ENCODE measurements at places on chromosomes 11 and 22. TPM values are rescaled to one million over a fixed set of nuclear protein-coding genes. Genes with fewer than 3 reads are reported as not detected.

The DYNC2H1 gene
- total RNA-seq: 56.0 TPM

The TSSC4 gene
- total RNA-seq: 42.6 TPM

The MS4A1 gene
- total RNA-seq: not detected

The OR51B5 gene
- total RNA-seq: 0.40 TPM

The NXPE4 gene
- not detected for total RNA-seq

The MRGPRX4 gene
- total RNA-seq: not detected

The PHLDB1 gene
- total RNA-seq: 117 TPM

The SNX32 gene
- total RNA-seq: 0.37 TPM

The MLC1 gene
- 2.2 TPM for total RNA-seq

The ANKRD49 gene
- total RNA-seq: 9.5 TPM

The CALCB gene
- total RNA-seq: not detected

The PRR5 gene
- 0.44 TPM for total RNA-seq

The NADSYN1 gene
- 57.0 TPM for total RNA-seq

The ANO5 gene
- total RNA-seq: 2.3 TPM

The FAM111A gene
- 52.8 TPM for total RNA-seq

The GAS2 gene
- total RNA-seq: 2.0 TPM

The KRTAP5-1 gene
- not detected for total RNA-seq

The SYT12 gene
- 1.6 TPM for total RNA-seq

The DRD2 gene
- total RNA-seq: not detected

The TBX1 gene
- total RNA-seq: 0.13 TPM

The TCN1 gene
- under 0.01 TPM for total RNA-seq

The POTEH gene
- not detected for total RNA-seq

The APOL5 gene
- total RNA-seq: not detected

The CYB5R2 gene
- 4.6 TPM for total RNA-seq

The GLB1L3 gene
- total RNA-seq: not detected

The WBP2NL gene
- 0.37 TPM for total RNA-seq

The TIGD3 gene
- not detected for total RNA-seq

The FAM83F gene
- total RNA-seq: not detected

The BATF2 gene
- total RNA-seq: 0.26 TPM

The SNX19 gene
- 74.0 TPM for total RNA-seq

The TRIM51 gene
- not detected for total RNA-seq

The SCGB1D2 gene
- total RNA-seq: not detected

The OR52E8 gene
- not detected for total RNA-seq

The THY1 gene
- total RNA-seq: 24.7 TPM

The DCDC1 gene
- total RNA-seq: under 0.01 TPM

The NLRP10 gene
- total RNA-seq: 0.75 TPM

The OR8D4 gene
- not detected for total RNA-seq

The XKR3 gene
- total RNA-seq: 0.06 TPM

The SYCE3 gene
- total RNA-seq: not detected

The ZPR1 gene
- total RNA-seq: 32.8 TPM

The VPREB1 gene
- not detected for total RNA-seq

The ZNF202 gene
- total RNA-seq: 5.0 TPM

The LMNTD2 gene
- total RNA-seq: 0.19 TPM

The TSPAN18 gene
- 0.92 TPM for total RNA-seq

The SULT4A1 gene
- 0.26 TPM for total RNA-seq

The SAA2 gene
- not detected for total RNA-seq

The DCHS1 gene
- 5.4 TPM for total RNA-seq

The CARS1 gene
- 54.2 TPM for total RNA-seq

The KLHDC7B gene
- total RNA-seq: under 0.01 TPM

The JAM3 gene
- 71.5 TPM for total RNA-seq

The HBE1 gene
- not detected for total RNA-seq

The MRPL16 gene
- total RNA-seq: 30.5 TPM

The NDUFV1 gene
- total RNA-seq: 209 TPM

The PPP6R2 gene
- 65.0 TPM for total RNA-seq

The EPS8L2 gene
- 31.0 TPM for total RNA-seq

The MCHR1 gene
- total RNA-seq: 0.13 TPM

The PANX3 gene
- total RNA-seq: not detected

The MS4A3 gene
- total RNA-seq: not detected
